ENCODE measurements at places on chromosomes 3 and 15.

- no peak for DNase-seq
Measured at GRCh38 chr3:40019376-40019775, 210.0 kb downstream of the MYRIP start.

- no peak for DNase-seq
Measured at GRCh38 chr15:93072411-93073394, 16.3 kb downstream of the RGMA start.

DNA sequence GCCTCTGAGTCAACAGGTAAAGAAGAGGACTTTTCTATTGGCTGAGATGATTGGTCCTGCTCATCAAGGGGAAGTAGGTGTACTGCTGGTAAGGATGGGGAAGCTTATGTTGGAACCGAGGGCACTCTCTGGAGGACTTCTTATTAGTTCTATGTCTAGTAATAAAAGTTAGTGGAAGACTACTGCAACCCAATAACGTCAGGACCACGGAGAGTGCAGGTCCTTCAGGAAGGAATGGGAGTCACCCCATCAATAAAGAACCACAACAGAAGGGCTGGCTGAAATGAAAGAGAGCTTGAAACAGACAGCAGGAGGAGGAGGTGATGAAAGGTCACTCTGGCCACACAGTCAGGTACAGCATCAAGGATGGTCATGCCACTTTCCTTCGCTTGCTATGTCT lies 68.8 kb upstream of the PRR23E start:
- DNase-seq = no peak

DNA sequence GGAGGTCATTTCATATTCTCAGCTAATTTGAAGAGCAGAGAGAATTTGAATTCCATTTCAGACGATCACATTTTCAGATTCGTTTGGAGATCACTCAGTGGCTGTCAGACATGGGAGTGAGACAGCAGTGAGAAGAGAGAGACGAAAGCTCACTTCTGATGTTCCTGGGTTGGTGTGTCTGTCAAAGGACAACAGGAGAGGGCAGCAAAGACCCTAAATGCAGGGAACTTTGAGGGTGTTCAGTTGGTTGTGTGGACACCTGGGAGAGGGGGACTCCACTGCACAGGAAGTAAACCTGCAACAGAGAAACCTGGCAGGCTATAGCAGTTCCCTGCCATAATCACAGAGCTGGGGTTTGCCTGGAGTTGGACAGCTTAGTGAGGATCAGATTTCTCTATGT lies 675.1 kb downstream of the SQOR start:
- no peak for DNase-seq

DNA sequence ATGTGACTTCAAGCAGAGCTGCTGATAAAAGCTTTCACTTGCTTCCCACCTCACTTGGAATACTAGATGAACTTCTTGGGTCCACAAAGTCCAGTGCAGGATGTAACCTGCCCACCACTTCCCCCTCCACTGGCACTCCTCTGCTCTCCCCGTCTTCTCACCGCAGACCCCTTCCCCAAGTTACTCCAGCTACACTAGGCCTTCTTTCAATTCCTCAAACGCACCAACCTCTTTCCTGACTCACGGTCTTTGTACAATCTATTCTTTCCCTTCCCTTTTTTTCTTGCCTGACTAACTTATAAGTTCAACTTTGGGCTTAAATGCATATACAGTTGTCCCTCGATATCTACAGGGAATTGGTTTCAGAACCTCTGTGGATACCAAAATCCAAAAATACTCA lies 5.2 kb upstream of the ATP13A3 start:
- no peak for DNase-seq

GRCh38 chr3:133453383-133453782 lies 53.5 kb downstream of the BFSP2 start:
- no peak for DNase-seq

GRCh38 chr3:186824430-186825139 lies 17.9 kb upstream of the ADIPOQ start:
- DNase-seq = no peak
